ENCODE measurements at places on chromosomes 4 and X.

DNA sequence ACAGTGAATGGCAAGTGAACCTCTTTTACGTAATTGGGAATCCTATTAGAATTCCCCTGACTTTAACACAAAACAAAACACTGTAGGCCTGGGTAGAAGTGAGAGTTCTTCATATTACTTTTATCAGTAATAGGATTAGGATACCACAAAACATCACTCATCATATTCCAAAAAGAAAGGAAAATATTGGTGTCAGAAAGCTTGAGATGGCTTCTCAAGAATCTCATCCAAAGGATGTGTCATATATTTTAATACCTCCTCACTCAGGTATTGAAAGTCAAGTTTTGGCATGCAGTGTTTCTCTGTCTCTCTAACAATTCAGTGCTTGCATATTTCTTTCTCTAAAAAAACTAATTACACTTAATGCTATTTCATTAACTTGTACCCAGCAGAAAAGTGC lies 173.2 kb downstream of the PDGFC start:
- DNase-seq: no peak

- DNase-seq: no peak
Observed at GRCh38 chrX:25141684-25142083, 125.9 kb upstream of the ARX start.

GRCh38 chr4:154492288-154492687 lies 689 bp upstream of the DCHS2 start:
- no peak for DNase-seq

DNA sequence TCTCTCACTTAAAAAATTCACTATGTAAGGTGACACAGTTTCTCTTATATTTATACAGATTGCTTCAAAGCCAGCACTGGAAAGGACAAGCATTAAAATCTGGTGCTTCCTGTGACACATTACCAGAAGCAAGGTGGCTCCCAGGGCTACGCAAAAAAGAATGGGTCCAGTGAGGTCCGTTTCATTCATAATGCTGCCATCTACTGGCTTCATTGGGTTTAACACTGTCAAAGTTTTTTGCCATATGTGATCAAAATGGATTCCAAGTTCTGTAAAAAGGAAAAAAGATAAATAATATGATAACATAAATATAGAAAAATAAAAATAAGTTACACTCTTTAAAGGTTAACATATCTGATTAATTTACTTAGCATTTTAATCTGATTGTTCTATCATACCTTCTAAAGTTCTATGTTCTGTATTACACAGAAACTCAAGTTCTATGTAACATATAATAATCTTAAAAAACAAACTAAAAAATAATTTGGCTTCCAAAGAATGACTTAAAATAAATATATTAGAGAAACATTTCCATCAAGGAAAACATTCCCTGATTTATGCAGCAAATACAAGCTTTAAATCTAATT lies 22.1 kb downstream of the YIPF7 start:
- no peak for DNase-seq

DNA sequence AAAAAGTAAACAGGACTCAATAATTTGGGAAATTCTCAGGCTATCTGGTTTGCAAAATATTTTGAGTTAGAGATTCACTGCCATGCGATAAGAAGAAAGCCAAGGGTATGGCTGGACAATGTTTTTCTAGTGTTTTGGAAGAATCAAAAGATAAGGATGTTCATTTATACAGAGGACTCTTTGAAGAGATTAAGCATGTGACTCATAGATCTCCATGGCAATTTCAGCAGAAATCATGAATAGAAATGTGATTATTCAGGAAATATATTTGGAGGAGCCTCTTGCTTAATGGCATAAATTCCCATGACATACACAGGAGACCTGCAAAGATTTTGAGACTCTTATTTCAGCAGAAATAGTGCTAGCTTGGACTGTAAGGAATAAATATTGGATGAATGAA lies 16.7 kb upstream of the FRAS1 start:
- DNase-seq: no peak

- DNase-seq: no peak
Observed at GRCh38 chrX:55839485-55839884, 121.9 kb downstream of the RRAGB start.

DNA sequence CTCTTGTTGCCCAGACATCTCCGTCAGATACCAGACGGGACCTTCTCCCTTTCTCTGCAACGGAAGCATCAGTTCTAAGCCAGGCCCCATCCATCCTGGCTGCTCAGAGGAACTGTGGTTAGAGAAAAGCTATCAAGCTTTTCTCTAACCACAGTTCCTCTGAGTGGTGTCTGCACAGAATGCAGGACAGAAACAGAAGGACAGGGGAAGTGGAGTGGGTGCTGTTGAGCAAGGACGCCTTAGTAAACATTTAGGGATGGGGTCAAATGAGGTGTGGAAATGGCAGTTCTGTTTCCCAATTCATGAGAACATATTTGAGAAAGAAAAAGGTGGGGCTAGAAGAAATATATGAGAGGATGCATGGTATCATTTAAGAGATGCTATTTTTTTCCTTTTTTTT lies 283.8 kb downstream of the CRLF2 start:
- no peak for DNase-seq

GRCh38 chrX:68415316-68415715 lies 18.0 kb downstream of the OPHN1 start:
- DNase-seq: no peak

- no peak for DNase-seq
Observed at GRCh38 chrX:107549504-107549903, 78.8 kb upstream of the PRPS1 start.

- no peak for DNase-seq
Observed at GRCh38 chr4:127775843-127776242, 6.3 kb upstream of the HSPA4L start.

DNA sequence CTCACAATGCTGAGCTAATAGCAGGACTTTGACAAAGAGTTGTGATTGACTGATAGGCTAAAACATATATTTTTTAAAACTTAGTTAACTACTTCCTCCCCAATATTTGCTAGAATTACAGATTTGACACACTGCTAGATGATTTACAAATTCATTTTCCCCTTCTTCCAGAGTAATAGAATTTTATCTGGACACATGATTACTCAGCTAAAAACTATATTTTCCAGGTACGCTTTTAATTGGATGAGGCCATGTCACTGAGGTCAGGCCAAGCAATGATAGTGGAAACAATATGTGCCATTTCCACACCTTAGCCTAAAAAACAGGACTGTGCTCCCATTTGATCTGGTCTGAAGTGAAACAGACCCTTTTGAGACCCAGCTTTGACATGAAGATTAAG lies 193.3 kb upstream of the PGRMC2 start:
- DNase-seq: no peak

DNA sequence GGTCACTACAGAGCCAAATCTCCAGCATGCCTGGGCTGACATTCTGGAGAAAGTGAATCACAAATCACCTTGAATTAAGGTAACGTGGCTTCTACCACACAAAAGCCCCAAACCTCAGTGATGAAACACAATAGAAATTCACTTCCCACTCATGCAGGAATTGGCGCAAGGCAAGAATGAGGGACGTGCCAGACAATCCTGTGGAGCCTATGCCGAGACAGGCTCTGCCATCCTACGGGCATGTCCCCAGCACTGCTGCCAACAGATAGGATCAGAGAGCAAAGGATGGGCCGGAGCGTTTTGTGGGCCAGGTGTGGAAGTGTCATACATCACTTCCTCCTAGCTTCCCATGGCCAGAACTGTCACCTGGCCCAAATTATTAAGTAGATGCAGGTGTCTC lies 118.0 kb downstream of the IRF2 start:
- no peak for DNase-seq

GRCh38 chr4:108941904-108942430 lies 179.1 kb upstream of the ETNPPL start:
- no peak for DNase-seq

DNA sequence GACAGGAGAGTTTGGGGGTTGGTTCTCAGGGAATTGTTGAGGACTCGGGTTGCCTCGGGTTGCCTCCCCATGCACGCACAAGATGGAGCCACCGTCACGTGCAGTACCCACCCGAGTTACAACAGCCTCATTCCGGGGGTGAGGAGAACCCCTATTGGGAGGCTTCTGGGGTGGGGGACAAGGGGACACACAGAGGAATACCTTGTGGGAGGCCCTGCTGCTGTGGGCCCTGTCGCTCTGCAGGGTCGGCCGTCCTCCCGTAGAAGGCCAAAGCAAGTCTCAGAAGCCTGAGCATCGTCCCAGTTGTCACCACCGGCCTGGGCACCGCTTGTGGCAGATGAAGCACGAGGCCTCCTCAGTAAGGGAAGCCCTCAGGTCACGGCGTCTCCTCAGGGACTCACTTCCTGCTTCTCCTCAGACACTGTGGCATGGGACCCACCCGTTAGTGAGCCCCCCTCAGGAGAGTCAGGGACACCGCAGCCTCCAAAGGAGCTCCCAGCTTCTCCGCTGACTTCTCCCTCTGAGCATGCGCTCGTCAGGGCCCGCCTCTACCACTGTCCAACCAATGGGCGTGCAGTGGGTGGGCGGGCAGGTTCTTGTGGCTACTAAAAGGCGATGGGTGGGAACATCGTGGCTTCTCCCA lies at the start of gene CT55:
CT55 (minus strand) TSS at position 522 of the 643 bp plus-strand sequence; CDS start at position 295, 227 bp downstream.
- DNase-seq: no peak

DNA sequence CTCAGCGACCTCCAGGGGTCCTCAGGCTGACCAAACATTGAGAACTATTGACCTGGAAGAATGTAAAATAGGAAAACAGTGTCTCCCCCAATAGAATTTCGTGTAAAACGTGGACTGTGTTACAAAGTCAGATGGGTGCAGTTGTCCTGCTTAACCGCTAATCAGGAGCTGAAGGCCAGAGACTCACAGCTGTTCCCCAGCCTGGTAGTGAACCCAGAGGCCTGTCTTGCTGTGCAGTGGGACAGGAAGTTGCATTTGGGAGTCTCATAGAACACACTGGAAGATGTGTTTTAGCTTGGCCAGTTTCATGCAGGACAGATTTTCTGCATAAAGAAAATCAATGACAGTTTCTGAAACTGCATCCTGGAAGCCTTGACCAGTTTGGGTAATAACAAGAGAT lies 151.5 kb downstream of the PTTG2 start:
- no peak for DNase-seq

DNA sequence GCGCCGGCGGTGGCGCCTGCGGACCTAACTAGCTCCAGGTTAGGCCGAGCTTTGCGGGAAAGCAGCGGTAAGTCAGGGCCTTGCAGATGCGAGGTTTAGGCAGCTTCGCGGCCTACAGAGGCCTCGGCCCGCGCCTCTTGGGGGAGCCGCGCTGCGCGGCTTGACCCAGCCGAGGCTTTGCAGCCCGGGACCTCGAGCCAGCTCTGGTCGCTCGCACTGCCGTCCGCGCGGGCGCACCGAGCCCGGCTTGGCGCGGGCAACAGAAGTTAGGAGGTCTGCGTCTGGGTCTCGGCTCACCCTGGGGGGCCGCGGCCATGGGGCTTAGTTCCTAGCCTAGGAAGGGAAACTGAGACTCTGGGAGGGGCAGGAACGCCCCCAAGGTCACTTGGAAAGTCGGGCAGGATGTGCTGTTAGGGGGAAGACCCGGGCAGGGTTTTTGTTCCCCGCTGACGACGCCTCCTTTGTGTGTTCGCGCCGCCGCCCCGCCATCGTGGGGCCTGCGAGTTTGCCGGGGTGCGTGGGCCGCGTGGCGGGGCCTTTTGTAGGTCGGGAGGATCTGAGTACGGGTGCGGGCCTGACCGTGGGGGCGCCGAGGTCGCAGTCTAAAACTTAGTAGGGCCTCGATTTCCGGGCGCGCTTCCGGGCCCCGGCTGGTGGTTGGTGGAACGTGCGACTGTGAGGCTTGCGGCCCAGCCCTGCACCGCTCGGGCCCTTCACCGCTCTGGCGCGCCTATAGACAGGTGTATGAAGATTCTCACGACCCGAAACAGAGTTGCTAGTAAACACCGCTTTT lies 482 bp downstream of the RNF4 start:
- peak; percentile 45 for DNase-seq

DNA sequence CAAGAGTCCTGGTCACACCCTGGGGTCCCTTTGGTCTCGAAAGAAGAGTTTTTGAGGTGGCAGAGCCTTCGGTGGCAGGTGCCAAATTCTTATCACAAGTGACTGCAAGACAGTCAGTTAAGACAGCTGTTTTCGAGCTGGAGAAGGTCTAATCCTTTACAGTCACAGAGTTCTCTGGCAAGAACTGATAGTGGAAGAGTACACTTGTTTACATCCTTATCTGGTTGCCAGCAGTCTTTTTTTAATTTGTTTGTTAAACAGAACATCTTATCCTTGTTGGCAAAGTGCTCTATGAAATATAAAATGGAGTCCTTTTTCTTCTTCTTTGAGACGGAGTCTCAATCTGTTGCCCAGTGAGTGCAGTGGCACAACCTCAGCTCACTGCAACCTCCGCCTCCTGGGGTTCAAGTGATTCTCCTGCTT lies 50.4 kb upstream of the ELOVL6 start:
- no peak for DNase-seq

- DNase-seq: no peak
Observed at GRCh38 chrX:1398431-1399340, 6.8 kb upstream of the SLC25A6 start.

GRCh38 chr4:6125103-6125651 lies 75.2 kb downstream of the JAKMIP1 start:
- no peak for DNase-seq

DNA sequence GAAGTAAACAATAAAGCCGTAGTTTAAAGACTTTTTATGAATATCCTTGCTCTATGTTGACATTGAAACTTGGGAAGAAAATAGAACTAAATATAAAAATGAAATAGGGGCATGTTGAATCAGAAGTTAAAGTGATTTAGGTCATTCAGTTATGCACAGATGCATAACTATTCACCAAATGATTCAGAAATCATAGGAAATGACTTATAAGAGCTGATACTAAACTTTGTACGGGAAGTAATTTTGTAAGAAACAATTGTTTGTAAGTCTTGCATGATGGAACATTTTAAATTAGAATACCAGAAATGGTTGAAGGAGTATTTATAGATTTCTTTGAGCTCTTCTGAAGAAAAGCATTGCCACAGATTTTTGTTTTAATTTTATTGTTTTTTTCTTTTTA lies 246.5 kb downstream of the CPE start:
- DNase-seq: no peak

DNA sequence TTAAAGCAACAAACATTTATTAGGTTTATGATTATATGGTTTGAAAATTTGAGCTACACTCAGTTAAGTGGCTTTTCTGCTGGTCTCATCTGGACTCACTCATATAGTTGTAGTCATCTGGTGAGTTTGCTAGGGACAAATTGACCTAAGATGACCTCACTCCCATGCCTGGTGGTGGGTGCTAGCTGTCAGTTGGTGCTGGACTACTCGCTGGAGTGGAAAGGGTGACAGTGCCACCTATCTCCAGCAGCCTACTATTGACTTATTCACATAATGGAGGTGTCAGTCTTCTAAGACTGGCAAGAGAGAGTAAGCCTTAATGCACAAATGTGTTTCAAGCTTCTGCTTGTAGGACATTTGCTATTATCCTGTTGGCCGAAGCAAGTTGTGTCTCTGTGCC lies 88.2 kb downstream of the TASL start:
- no peak for DNase-seq

DNA sequence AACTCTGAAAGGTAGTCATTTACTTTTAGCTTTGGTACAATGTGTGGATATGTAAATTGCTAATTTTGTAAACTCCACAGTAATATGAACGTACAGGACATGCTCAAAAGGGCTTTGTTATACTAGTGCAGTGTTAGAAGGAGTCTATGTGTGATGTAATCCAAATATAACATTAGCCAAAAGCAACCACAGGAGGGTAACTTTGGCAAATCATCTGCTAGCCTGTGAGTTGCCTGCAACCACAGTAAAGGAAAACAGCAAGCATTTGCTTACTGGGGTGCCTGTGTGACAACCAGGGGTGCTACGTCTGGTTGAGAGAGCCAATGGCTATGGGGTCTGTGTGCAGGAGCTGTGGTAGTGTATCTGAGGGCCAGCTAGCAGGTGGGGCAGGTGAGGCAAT lies 245.8 kb downstream of the ADAMTS3 start:
- no peak for DNase-seq

GRCh38 chrX:131812847-131813825 lies 210.0 kb upstream of the STK26 start:
- peak; percentile 37 for DNase-seq

Data from stimulated activated CD4-positive, alpha-beta T cell treated with anti-CD3 and anti-CD28 coated beads, Interleukin-1b, Interleukin-23, amount 100 ng/mL, for 1 hour (primary cell).